ENCODE measurements at places on chromosomes 5 and 9.
A peak's percentile ranks its signal among the peaks of the same experiment; 100 is the strongest.

DNA sequence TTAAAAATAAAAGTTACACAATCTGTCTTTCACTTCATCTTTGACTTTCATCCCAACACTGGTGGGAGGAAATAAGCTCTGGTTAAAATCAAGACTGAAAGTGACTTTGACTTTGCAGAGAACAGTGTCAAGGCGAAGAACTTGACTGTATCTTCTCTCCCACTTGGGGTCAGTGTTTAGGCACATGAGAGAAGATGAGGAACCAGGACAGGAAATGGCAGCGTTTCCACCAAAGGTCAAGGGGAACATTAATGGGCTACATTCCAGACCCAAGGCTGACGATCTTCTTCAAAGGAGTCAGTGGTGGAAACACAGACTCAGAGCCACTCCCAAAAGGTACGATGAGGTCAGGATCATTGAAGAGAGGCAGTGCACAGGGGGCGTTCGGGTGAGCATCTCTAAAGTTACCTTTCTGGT, 409.5 kb downstream of the ARHGEF28 start:
- ATAC-seq: peak; percentile 63

DNA sequence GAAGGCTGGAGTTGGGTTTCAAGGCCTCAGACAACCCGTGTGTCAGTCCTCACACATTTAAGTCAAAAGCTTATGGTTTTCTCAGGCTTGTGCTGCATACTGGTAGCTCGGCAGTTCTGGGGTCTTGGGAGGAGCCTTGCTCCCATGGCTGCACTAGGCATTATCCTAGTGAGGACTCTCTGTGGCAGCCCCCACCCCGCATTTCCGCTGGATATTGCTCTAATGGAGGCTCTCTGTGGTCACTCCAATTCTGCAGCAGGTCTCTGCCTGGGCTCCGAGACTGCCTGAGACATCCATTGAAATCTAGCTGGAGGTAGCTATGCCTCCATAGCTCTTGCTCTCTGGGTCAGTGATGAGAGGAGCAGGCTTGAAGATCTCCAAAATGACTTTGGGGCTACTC, 311.5 kb upstream of the PTGER4 start:
- ATAC-seq: no peak

GRCh38 chr5:154200221-154200620, 9.7 kb downstream of the GALNT10 start:
- no peak for ATAC-seq

- no peak for ATAC-seq
Observed at GRCh38 chr9:118023644-118024043, 319.4 kb downstream of the TLR4 start.

- ATAC-seq: no peak
Observed at GRCh38 chr9:93028448-93029006, 30.0 kb upstream of the SUSD3 start.

- ATAC-seq: peak; percentile 23
Observed at GRCh38 chr5:83567741-83568140, 96.2 kb downstream of the VCAN start.

DNA sequence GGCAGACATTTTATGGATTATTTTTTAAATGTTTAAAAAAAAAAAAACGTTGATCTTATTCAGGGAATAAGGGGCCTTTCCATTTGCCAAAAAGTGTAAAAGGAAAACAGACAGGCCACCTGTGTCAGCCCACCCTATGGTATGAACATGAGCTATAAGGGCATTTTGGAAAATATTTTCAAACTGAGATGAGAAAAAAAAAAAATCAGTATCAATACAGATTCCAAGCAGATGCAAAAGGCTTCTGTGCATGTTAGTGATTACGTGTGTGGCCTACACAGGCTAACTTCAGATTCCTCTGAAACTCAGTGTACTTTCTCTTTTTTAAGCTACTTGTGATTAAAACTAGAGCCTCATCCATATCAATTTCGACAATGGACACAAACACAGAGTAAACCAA, 189.9 kb downstream of the BNC2 start:
- ATAC-seq: no peak

GRCh38 chr5:175859916-175860315, 11.5 kb upstream of the CPLX2 start:
- ATAC-seq: no peak

GRCh38 chr5:139744471-139745131, 51.0 kb upstream of the PSD2 start:
- no peak for ATAC-seq

DNA sequence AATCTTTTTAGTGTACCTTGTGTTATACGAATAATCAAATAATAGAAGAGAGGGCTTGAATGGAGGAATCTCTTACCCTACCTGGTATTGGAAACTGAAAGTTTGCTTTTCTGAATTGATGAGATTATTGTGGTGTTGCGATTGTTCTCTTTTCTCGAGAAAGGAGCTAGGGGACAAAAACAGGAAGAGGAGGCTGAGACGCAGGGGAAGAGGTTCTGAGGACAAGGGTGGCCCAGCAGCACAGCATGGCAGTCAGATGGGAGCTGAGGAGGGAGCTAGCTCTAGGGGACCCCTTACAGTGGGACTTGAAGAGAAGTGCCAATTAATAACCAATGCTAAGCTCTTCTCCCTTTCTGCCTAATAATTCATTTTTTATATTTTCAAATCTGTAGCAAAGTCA, 183.3 kb upstream of the DMAC1 start:
- ATAC-seq: no peak

DNA sequence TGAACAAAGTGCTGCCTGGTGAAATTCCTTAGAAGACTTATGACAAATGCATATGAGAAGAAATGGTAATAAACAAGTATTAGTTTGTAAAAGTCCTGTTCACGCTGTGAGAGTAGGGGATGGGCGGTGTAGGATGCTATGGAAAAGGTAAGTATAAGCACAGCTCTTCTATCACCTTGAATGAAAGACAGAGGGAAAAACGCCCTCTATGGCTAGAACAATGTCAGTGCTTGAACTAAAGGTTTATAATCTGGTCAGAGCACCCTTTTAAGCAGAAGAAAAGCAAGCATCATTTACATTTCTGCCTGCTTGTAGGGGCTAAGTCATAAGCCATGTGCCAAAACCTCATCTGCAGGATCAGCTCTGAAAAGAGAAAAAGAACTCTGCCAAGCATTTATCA, 115.2 kb downstream of the LHFPL2 start:
- peak; percentile 53 for ATAC-seq

GRCh38 chr9:114202849-114203248, 47.5 kb downstream of the COL27A1 start:
- ATAC-seq: no peak

DNA sequence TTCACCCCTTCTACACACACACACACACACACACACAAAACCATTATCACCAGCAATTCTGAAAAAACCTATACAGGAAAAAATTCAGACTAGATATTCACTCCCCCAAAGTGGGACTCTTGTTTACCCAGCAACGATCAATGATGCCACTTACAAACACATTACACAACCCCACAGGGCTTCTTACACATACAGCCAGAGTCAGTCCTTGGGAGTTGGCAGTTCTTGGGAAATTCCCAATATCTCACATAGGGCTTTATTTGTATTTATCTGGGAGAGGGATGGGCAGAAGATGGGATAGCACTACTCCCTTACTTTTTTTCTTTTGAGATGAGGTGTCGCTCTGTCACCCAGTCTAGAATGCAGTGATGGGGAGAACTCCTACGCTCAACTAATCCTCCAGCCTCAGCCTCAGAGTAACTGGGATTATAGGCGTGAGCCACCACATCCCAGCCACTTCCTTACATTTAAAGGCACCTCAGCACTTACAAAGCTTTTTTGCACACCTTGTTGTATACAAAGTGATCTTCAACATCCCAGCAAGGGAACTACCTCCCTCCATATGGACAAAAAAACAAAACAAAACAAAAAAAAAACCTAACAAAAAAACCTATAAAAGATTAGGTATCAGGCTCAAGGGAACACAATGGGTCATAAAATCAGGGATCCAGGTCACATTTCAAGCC, 168.4 kb downstream of the TSSK1B start:
- no peak for ATAC-seq

DNA sequence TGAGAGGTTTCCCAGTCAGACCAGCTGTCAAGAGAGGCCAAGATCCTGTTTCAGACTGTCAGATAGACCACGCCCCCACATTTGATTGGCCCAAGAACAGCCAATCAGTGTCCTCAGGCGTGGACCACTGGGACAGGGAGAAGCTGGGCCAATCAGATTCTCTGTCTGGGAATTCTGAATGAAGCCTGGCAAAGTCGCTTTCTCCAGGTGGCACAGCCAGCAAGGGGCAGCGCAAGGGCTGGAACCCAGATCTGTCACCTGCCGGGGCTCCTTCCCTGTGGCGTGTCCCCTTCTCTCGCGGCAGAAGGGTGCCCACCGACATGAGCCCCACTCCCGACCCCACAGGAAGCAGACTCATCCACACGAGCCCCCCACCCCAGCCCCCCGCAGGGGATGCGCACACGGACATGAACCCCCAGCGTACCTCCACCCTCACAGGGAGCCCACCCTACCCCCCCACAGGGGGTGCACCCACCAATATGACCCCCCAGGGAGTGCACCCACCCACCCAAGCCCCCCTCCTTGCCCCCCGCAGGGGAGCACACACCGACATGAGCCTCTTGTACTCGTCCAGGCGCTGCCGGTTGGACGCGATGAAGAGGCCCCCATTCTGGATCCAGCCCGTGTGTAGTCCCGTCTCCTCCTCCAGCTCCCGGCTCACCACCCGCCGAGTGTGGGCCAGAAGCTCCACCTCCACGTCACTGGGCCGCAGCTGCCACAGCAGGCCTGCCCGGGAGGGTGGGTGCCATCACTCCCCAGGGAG, 6.1 kb downstream of the SARDH start:
- peak; percentile 87 for ATAC-seq

GRCh38 chr5:118211606-118212005, 776.7 kb downstream of the DTWD2 start:
- ATAC-seq: no peak

DNA sequence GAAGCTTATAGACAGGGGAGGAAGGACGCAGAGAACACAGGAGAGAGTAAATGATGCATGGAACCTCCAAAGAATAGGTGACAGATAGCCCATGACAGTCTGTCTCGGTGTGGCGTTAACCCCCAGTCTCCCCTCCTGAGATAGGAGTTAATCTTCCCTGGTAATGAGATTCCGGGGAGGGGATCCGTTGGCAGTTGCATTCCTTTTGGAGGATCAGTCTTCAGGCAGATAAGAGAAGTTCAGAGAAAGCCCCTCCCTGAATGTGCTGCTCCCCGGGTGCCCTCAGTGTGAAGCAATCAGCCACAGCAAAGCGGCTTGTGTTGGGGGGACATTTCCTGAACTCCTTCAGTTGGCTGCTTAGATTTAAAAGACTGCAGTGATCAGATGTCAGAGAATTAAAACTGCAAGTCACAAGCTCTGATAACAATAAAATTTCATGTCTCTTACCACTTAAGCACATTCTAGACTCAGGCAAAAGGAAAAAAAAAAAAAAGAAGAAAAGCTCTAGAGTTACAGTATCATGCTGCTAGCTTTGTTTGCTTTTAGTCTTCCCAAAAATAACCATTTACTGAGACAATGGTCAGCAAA, 121.1 kb downstream of the EGFLAM start:
- no peak for ATAC-seq

DNA sequence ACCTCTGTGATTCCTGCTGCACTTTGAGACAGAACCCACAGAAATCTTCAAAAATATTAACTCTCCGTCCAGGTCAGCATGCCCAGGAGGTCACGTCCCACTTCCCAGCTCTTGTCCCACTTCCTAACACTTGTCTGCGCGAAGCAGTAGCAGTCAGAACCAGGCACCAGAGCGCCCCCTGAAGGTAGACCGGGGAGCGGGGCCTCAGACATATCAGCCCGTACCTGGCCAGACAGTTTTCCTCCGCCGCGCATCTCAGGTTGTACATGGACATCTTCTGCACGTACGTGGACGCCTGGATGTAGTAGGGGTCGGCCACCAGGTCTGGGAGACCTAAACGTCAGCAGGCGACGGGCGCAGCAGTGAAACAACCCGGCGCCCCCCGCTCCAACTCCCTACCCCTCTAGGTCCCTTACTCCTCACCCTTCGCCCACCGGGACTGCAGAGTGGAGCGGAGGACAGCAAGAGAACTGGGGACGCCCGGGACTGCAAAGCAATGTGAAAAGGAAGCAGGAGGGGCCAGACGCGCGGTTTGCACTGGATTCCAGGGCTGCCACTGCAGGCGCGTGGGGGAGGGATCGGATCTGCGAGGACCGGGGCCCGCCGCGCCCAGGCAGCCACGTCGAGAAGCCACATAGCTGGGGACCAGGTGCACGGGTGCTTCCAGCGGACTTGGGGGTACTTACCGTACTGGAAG, 1.2 kb downstream of the LOX start:
- ATAC-seq: peak; percentile 85

DNA sequence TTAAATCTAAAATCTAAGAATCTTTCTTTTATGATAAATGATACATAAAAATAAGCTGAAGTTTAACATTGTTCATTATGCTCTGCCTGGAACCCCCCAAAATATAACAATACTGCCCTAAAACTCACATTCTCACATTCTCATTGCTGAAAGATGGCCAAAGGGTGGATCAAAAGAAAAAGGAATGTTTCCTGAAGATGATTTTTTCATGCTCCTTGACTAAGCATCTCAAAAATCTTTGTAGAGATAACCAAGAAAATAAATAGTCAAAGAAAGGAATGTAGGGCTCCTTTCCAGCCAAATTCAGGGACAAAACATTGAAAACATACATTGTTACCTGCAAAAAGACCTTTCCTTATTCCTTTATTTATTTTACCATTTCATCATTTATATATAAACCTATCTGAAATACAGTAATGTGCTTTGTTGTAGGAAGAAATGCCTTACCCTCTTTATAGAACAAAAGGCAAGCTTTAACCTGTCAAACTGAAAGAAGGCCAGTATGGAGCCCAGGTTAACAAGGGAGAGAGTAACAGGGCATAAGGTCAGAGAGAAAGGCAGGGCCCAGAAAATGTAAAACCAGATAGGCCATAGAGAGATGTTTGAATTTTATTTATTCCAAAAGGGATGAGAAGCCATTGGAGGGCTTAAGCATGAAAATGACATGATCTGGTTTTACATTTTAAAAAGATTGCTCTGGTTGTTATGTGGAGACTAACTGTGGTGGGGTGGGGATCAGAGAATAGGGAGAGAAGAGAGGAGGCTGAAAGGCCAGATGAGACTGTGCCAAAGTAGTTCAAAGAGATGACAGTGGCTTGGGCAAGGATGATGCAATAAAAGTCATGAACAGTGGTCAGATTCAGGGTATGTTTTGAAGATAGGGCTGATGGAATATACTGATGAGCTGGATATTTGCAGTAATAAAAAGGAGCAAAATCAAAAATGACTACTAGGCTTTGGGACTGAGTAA, 37.3 kb upstream of the CDK5RAP2 start:
- no peak for ATAC-seq

- ATAC-seq: no peak
Observed at GRCh38 chr5:134139891-134140469, 25.5 kb downstream of the TCF7 start.

DNA sequence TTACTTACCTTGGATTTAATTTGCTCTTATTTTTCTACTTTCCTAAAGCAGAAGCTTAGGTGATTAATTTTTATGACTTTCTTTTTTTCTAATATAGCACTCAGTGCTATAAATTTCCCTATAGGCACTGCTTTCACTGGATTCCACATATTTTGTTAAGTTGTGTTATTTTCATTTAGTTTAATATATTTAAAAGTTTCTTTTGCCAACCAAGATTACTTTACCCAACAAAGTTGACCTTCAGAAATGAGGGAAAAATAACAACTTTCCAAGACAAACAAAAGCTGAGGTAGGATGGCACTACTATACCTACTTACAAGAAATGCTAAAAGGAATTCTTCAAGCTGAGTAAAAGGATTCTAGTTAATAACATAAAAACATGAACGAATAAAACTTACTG, 8.8 kb upstream of the IFNB1 start:
- ATAC-seq: no peak

Measured in SK-N-SH treated with all-trans-retinoic acid at 6 μM for 48 hours (cell line).